Activated CD4-positive, alpha-beta T cell treated with anti-CD3 and anti-CD28 coated beads for 36 hours (primary cell): ENCODE measurements at places on chromosomes 4 and X. TPM values are rescaled to one million over a fixed set of nuclear protein-coding genes. Genes with fewer than 3 reads are reported as not detected.

DNA sequence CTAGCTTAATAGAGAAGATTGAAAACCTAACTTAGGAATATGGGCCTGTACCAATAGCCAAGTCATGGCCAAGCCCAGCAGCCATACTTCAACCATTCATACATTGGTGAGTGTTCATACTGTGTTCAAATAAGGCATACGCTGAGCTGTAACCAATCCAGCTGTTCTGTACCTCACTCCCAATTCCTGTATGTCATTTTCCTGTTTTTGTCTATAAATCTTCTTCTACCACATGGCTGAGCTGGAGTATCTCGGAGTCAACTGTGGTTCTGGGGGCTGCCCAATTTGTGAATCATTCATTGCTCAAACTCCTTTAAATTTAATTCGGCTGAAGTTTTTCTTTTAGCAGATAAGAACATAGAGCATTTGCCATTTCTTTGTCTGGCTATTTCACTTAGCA is 195.3 kb upstream of the ANKRD50 start:
- no peaks in the 10 kb centered on the region for H3K36me3 ChIP-seq
- no peaks in the 10 kb centered on the region for H3K4me1 ChIP-seq
- DNase-seq: no peak
- H3K4me3 ChIP-seq: no peak overlapping the region
- no peak overlapping the region for H3K27ac ChIP-seq

DNA sequence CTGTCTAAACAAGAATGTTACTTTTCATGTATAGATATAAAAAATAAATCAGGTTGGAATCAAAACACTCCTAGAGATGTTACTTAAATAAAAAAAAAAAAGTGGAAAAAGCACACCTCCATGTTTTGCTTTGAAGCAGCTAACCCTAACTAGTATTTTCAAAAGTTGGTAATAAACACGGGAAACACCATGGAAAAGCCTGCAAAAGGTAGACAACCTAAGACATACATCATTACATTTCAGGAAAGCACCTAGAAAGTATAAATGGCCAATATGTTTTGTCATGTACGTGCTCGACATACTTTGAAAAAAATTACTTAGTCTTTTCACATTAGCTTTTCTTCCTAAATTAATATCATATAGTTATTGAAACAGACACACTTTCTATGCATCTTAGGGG is 130.1 kb upstream of the SH3RF1 start:
- no peak overlapping the region for H3K4me3 ChIP-seq
- H3K27me3 ChIP-seq: no peaks in the 10 kb centered on the region
- peaks cover 9% of the 10 kb centered on the region for H3K36me3 ChIP-seq
- H3K4me1 ChIP-seq: no peaks in the 10 kb centered on the region

DNA sequence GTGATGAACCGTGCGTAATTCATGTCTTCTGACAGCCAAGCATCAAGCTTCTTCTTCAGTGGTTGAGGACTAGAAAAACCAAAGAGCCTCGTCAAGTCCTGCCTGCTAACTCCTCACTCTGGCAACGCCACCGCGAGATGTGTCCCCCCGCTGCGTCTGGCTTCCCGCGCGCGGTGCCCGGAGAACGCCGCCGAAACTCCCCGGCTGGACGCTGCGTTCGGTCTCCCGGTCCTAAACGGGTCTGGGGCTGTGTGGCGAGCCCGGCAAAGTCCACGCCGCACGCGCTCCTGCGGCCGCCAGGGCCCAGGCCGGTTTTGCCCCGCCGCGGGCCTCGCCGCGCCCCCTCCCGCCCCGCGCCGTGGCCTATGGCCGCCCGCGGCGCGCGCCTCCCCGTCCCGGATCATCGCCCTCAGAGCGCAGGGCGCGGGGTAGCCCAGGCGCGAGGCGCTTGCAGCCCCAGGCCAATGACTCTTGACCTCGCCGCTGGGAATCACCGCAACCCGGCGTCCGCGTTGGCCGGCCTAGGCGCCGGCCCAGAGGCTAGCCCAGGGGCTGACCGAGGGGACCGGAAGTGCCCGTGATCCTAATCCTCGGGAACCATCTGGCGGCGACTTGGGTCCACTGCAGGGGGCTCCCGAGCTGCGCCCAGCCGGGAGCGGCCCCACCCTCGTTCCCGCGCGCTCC is at the start of gene AADAT:
TSS of gene AADAT (minus strand) at position 289 of the 684 bp plus-strand sequence. CDS start at position 23, 266 bp downstream.
- H3K27me3 ChIP-seq: peaks cover 35% of the 10 kb centered on the region
- no peak within 1 kb of the TSS for H3K27ac ChIP-seq
- no peaks in the 10 kb centered on the region for H3K36me3 ChIP-seq
- peak; percentile 60 for DNase-seq

GRCh38 chr4:47747846-47748494 is 89.9 kb downstream of the CORIN start:
- no peak overlapping the region for H3K27ac ChIP-seq
- peaks cover 5% of the 10 kb centered on the region for H3K4me1 ChIP-seq
- H3K27me3 ChIP-seq: peaks cover 9% of the 10 kb centered on the region
- DNase-seq: no peak

GRCh38 chr4:26793735-26794134 is 66.9 kb upstream of the STIM2 start:
- DNase-seq: no peak
- peaks cover 4% of the 10 kb centered on the region for H3K36me3 ChIP-seq
- H3K27me3 ChIP-seq: peaks cover 6% of the 10 kb centered on the region
- no peak overlapping the region for H3K4me3 ChIP-seq
- no peak overlapping the region for H3K27ac ChIP-seq

- no peaks in the 10 kb centered on the region for H3K4me1 ChIP-seq
- H3K4me3 ChIP-seq: no peak overlapping the region
- H3K27me3 ChIP-seq: no peaks in the 10 kb centered on the region
- peak; percentile 64 for DNase-seq
- no peaks in the 10 kb centered on the region for H3K36me3 ChIP-seq
- no peak overlapping the region for H3K27ac ChIP-seq
Measured at GRCh38 chr4:116358633-116359222, 726.6 kb downstream of the TRAM1L1 start.

DNA sequence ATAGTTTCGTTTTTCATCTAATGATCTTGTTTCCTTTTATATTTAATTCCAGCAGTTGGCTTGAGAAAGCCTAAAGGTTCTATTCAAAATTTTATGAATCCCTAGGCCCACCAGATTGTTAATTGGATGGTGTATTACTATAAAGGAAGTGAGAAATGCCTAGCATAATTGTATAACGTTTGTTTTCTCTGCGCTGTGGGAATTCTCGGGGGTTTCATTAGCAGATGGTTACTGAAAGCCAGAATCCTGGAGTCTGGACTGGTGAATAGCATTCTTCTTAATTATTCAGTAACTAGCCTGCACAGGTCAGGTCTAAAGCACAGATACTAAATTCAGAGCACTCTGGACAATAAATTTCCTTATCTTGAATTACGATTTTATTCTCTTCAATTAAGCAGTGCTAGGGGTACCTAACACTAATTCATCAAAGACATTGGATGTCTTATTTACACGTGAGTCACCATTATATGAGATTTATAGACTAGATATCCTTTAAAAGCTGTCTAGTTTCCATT is 459.4 kb downstream of the DTHD1 start:
- H3K4me1 ChIP-seq: no peaks in the 10 kb centered on the region
- DNase-seq: no peak
- H3K27me3 ChIP-seq: peaks cover 8% of the 10 kb centered on the region
- no peak overlapping the region for H3K4me3 ChIP-seq

- H3K36me3 ChIP-seq: peaks cover 30% of the 10 kb centered on the region
- no peak overlapping the region for H3K27ac ChIP-seq
- H3K4me3 ChIP-seq: no peak overlapping the region
Measured at GRCh38 chr4:13470379-13470778, 13.8 kb downstream of the RAB28 start.

- H3K27ac ChIP-seq: peak overlapping the region; percentile 99
- H3K4me3 ChIP-seq: no peak overlapping the region
- peaks cover 47% of the 10 kb centered on the region for H3K4me1 ChIP-seq
- H3K27me3 ChIP-seq: no peaks in the 10 kb centered on the region
Measured at GRCh38 chr4:77074981-77075855, 571 bp downstream of the CCNI start.

DNA sequence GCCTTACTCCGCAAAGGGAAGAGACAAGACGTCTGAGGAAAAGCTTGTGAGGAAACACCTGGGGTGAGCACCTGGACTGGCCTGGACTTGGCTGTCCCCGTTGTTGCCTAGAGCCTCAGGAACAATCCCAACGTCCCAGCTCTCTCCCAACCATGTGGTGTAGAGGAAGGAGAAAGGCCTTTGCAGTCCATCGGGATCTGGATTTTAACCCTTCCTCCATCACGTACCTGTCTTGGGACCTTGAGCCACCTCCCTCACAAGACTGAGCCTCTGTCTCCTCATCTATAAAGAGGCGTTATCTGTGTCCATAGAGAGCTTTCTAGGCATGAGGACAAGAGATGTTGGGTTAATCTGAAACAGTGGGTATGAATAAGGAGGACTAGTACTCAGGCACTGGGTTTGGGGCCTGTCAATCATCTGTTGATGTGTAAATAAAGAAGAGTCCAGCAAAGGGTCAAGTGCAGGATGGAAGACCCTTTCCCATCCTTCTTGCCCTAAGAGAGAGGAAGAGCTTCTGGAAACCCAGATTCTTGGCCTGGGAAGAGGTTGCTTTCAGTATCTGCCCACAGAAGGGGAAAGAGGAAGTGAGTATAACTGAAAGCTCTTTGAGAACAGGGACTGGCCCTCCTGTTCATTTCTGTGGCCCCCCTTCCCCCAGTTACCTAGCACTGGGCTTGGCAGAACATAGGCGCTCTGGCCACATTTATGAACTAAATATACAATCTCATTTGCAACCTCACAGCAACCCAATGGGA is 137.1 kb downstream of the PJA1 start:
- no peaks in the 10 kb centered on the region for H3K4me1 ChIP-seq
- no peak overlapping the region for H3K4me3 ChIP-seq
- no peaks in the 10 kb centered on the region for H3K27me3 ChIP-seq
- no peaks in the 10 kb centered on the region for H3K36me3 ChIP-seq

DNA sequence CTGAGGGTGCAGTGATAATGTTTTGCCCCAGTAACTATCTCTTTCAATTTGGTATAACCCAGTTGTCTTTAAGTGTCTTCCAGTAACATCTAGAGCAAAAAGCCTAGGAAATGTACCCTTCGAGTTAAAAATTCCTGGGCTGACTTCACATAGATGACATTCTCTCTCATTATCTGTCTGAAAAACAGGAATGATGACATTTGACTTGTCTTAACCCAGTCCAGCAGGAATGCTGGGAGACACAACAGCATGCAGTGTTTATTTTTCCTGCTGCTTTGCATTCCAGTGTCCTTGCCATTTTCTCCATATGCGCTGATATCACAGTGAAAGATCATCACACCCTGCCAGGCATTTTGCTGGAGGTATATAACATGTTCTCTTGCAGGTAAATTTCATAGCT is 130.0 kb downstream of the SOWAHB start:
- no peak overlapping the region for H3K4me3 ChIP-seq
- no peaks in the 10 kb centered on the region for H3K36me3 ChIP-seq
- H3K27me3 ChIP-seq: peaks cover 8% of the 10 kb centered on the region
- peaks cover 2% of the 10 kb centered on the region for H3K4me1 ChIP-seq

DNA sequence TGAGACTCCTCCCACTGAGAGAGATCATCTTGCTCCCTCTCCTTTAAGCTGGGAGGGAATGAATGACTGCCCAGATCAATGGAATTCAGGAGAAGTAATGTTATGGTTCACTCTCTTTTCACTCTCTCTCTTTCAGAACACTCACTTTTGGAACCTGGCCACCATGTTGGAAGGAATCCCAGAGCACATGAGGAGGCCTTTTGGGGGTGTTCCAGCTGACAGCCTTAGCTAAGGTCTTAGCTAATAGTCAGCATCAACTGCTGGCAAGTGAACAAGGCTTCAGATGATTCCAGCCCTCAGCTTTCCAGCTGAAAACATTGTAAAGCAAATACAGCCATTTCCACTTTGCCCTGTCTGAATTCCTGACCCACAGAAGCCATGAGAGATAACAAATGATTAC is 124.0 kb upstream of the CLNK start:
- no peak overlapping the region for H3K4me3 ChIP-seq
- no peak for DNase-seq
- H3K27me3 ChIP-seq: no peaks in the 10 kb centered on the region
- H3K4me1 ChIP-seq: no peaks in the 10 kb centered on the region
- H3K36me3 ChIP-seq: no peaks in the 10 kb centered on the region
- no peak overlapping the region for H3K27ac ChIP-seq

TBC1D8B gene
- 0.82 TPM for total RNA-seq

ANXA3 gene
- total RNA-seq: 1.0 TPM

USO1 gene
- 56.7 TPM for total RNA-seq

FGB gene
- total RNA-seq: not detected

DCAF4L1 gene
- 0.25 TPM for total RNA-seq

XAGE2 gene
- total RNA-seq: not detected

PDZD4 gene
- total RNA-seq: 4.3 TPM

POLN gene
- 2.3 TPM for total RNA-seq
